ENCODE measurements at places on chromosomes 3 and 15.

GRCh38 chr3:119826711-119827608, 45.1 kb downstream of the NR1I2 start:
- no peak overlapping the region for H3K4me3 ChIP-seq
- no peak overlapping the region for H3K27ac ChIP-seq
- no peaks in the 10 kb centered on the region for H3K27me3 ChIP-seq
- no peak for ATAC-seq
- no peaks in the 10 kb centered on the region for H3K36me3 ChIP-seq

- no peaks in the 10 kb centered on the region for H3K36me3 ChIP-seq
- peak overlapping the region; percentile 43 for H3K27ac ChIP-seq
- H3K4me3 ChIP-seq, result no peak overlapping the region
- H3K27me3 ChIP-seq, result no peaks in the 10 kb centered on the region
Observed at GRCh38 chr3:4736284-4736861, 242.9 kb upstream of the BHLHE40 start.

- H3K4me1 ChIP-seq, result no peaks in the 10 kb centered on the region
- no peak overlapping the region for H3K27ac ChIP-seq
- H3K27me3 ChIP-seq, result no peaks in the 10 kb centered on the region
- H3K4me3 ChIP-seq, result no peak overlapping the region
- no peak for ATAC-seq
- no peaks in the 10 kb centered on the region for H3K36me3 ChIP-seq
Observed at GRCh38 chr3:154615471-154615870, 185.5 kb upstream of the GPR149 start.

DNA sequence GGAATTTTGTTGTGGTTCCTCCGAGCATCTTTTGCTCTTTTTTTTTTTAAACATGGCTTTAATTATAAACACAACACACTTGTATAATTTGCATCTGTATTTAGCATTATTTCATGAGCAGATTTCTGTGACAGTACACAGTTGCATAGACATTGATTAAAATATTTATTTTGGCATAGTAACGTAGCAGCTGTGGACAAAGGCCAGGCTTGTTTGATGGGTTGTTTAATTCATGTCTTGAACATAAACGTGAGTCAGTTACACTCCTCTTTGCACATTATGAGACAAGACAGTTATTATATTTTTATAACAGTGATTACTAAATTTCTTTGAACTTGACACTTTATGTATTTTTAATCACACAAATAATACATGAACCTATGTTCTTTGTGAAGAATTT, 182.5 kb downstream of the CACNA2D3 start:
- no peaks in the 10 kb centered on the region for H3K36me3 ChIP-seq
- H3K27me3 ChIP-seq, result no peaks in the 10 kb centered on the region
- no peak for ATAC-seq
- no peak overlapping the region for H3K27ac ChIP-seq

DNA sequence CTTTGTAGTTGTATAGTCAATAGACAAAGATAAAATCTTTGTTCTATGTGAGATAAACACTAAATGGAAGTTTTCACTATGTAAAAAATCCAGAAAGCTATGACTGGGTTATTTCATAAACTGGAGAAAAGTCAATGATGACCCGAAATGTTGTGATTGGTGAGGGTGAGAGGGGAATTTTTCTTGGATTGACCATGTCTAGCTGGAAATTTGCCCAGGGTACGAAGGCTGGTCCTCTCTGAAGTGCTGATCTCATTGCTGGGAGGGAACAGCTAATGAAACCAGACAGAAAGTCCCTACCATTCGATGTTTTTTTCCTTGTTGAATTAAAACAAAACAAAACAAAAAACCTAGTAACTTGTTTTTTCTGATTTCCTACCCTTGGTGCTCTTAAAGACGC, 14.3 kb downstream of the TPRG1 start:
- peak; percentile 53 for ATAC-seq
- no peak overlapping the region for H3K27ac ChIP-seq
- no peaks in the 10 kb centered on the region for H3K36me3 ChIP-seq
- H3K27me3 ChIP-seq, result no peaks in the 10 kb centered on the region

GRCh38 chr3:48426944-48427629, 2.8 kb downstream of the PLXNB1 start:
- peak overlapping the region; percentile 96 for H3K27ac ChIP-seq
- H3K4me3 ChIP-seq, result peak overlapping the region; percentile 97
- no peaks in the 10 kb centered on the region for H3K27me3 ChIP-seq
- H3K4me1 ChIP-seq, result peaks cover 4% of the 10 kb centered on the region
- H3K36me3 ChIP-seq, result no peaks in the 10 kb centered on the region

DNA sequence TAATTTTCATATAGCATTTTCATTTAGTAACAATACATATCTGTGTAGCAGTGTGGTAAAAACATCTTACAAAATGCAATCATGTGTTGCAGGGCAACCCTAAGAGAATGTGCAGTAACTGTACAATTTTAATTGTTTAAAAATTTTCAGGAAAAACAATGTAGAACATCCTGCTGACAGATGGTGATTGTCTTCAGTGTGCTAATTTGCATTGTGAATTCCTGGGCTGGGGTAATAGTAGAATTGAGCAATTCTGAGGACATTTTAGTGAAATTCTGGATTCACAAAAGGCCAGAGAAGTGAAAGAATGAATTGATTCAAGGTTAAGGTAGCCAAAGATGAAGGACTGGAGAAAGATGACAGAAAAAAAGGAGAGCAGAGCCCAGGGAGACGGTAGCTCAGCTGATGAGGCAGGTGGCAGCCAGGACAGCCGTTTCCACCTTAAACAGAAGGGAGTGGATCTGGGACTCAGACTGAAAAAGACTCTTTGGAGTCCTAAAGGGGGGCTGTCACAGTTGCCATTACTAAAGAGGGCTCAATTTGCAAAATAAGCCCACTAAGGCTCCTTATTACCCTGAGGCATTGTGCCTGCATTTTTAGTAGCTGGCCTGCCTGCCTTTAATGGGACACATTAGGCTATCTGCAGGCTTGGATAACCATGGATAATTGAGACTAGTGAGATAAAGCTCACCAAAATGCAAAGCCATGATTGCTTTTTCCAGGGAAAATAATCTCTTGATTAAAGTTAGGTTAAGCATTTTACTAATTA, 8.6 kb downstream of the MAP3K13 start:
- H3K4me1 ChIP-seq, result no peaks in the 10 kb centered on the region
- no peaks in the 10 kb centered on the region for H3K27me3 ChIP-seq
- no peak overlapping the region for H3K4me3 ChIP-seq
- ATAC-seq, result no peak

GRCh38 chr15:70852501-70853317, 1.2 kb downstream of the LARP6 start:
- H3K27ac ChIP-seq, result peak overlapping the region; percentile 91
- peaks cover 14% of the 10 kb centered on the region for H3K4me1 ChIP-seq
- no peak for ATAC-seq
- no peaks in the 10 kb centered on the region for H3K36me3 ChIP-seq
- H3K4me3 ChIP-seq, result peak overlapping the region; percentile 76

GRCh38 chr15:74399511-74400312, 32.3 kb upstream of the CYP11A1 start:
- H3K4me3 ChIP-seq, result no peak overlapping the region
- H3K36me3 ChIP-seq, result no peaks in the 10 kb centered on the region
- H3K27me3 ChIP-seq, result peaks cover 34% of the 10 kb centered on the region
- ATAC-seq, result no peak

- H3K27ac ChIP-seq, result no peak overlapping the region
- H3K4me1 ChIP-seq, result no peaks in the 10 kb centered on the region
- no peaks in the 10 kb centered on the region for H3K27me3 ChIP-seq
- H3K4me3 ChIP-seq, result no peak overlapping the region
Observed at GRCh38 chr3:98839846-98840245, 61.6 kb downstream of the DCBLD2 start.

DNA sequence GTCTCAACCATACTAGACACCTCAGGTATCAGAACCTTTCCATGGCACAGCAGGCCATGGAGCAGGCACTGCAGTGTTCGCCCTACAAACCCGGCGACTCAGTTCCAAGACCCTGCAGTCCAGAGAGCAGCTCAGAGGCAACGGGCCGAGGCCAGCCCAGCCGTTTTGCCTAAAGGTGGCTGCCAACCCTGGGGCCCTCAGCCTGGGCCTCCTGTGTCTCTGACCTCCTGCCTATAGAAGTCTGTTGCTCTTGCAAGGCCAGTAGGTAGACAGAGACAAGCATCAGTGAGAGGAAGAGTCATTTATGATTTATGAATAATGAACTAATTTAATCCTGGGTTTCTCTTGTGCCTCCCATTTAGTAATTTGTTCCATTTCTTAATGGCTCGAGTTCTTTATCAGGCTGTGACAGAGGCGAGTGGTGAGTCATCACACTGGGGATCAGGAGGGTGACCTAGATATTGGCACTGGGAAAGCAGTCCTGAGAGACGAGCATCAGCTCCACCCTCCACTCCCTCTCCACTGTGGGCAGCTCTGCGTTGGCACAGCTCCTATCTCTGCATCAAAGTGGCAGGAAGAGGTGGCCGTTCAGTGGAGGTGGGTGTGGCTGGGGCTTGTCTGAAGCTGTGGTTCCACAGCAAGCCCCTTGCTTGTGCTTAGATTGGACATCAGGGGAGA, 79.8 kb downstream of the ABHD5 start:
- ATAC-seq, result peak; percentile 34
- no peaks in the 10 kb centered on the region for H3K36me3 ChIP-seq
- no peaks in the 10 kb centered on the region for H3K27me3 ChIP-seq
- H3K4me1 ChIP-seq, result peaks cover 60% of the 10 kb centered on the region

DNA sequence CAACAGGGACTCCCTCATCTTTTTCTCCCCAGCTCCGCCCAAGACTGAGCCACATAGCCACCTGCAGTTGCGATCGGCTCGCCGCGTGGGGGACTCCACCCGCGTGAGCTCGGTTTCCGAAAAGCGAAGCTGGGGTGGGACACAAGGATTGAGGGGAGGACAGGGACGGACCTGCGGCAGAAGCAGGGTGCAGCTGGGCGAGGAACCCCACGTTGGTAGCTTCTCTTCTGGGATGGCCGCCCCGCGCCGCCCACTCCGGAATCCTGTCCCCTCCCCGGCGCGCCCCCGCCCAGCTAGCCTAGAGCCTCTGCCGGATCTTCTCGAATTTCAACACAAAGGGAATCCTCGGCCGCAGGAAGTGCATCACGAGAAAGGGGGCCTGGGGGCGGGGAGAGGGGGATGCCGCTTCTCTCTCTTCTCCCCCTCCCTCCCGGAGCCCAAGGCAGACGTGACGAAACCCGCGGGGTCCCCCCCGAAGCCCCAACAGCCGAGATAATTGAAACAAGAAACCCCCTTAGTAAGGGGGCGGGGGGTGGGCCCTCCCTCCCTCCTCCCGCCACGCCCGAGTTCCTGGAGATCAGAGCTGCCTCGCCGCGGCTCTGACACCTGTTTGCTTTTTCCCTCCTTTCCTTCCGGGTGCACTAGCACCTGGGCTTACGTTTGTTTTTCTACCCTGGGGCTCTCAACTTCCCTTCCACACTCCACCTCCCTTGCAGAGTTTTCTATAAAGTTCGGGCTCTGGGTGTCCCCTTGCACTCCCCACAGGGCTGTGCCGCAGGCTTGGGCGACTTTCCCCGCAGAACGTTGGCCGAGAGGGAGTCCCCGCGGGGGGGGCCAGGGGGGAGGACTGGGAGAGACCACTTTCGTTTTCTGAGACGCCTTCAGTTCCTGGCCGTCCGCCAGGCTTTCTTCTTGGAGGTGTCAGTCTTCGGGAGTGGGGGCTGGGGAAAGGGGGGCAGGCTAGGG, 1.3 kb upstream of the KCNH8 start:
- H3K36me3 ChIP-seq, result no peaks in the 10 kb centered on the region
- ATAC-seq, result peak; percentile 81
- H3K27me3 ChIP-seq, result peaks cover 43% of the 10 kb centered on the region
- H3K27ac ChIP-seq, result peak overlapping the region; percentile 73

GRCh38 chr3:90025019-90025418, 917.6 kb downstream of the EPHA3 start:
- no peaks in the 10 kb centered on the region for H3K4me1 ChIP-seq
- no peak overlapping the region for H3K27ac ChIP-seq
- no peaks in the 10 kb centered on the region for H3K27me3 ChIP-seq
- no peak overlapping the region for H3K4me3 ChIP-seq

- no peak overlapping the region for H3K27ac ChIP-seq
- no peaks in the 10 kb centered on the region for H3K27me3 ChIP-seq
- no peak for ATAC-seq
Observed at GRCh38 chr15:92661069-92661468, 5.5 kb upstream of the FAM174B start.

- H3K4me3 ChIP-seq, result no peak overlapping the region
- no peaks in the 10 kb centered on the region for H3K27me3 ChIP-seq
- H3K27ac ChIP-seq, result no peak overlapping the region
- no peak for ATAC-seq
- no peaks in the 10 kb centered on the region for H3K4me1 ChIP-seq
- peaks cover 18% of the 10 kb centered on the region for H3K36me3 ChIP-seq
Observed at GRCh38 chr15:33547876-33548275, 237.1 kb downstream of the RYR3 start.

GRCh38 chr3:188468662-188469061, 314.7 kb downstream of the LPP start:
- H3K27me3 ChIP-seq, result no peaks in the 10 kb centered on the region
- H3K36me3 ChIP-seq, result no peaks in the 10 kb centered on the region
- peak overlapping the region; percentile 40 for H3K27ac ChIP-seq
- ATAC-seq, result peak; percentile 65
- H3K4me3 ChIP-seq, result no peak overlapping the region

DNA sequence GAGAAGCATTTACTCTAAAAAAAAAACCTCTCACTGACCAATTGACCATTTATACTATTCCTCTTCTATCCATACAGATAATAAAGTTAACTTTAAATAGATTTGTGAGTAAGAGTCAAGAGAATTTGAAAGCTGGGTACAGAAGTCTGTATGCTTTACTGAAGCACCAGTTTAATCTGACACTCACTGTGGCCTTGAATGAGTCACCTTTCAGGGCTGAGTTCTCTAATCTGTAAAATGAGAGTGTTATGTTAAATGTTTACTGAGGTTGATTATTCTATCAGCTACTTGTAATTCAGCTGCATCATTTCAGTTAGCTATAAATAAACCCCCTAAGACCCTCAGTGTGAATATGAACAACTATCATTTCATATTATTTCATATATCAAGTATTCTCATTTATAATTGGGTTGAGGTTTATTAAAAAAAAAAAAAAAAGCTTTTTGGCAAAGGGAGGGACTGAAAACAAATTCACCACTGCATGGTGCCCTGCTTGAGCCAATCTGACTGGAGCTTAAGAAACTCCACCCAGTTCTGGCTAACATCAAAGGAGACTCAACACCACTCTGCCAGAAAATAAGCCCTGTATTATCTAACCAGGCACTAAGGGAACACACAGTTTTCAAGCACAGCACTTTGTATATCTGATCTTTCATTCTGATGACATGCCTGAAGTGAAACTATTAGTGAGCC, 2.8 kb downstream of the MAP4 start:
- peak overlapping the region; percentile 91 for H3K27ac ChIP-seq
- no peaks in the 10 kb centered on the region for H3K36me3 ChIP-seq
- H3K27me3 ChIP-seq, result no peaks in the 10 kb centered on the region
- peak; percentile 96 for ATAC-seq

Data from gastroesophageal sphincter (tissue), 4 donors.